ENCODE measurements at places on chromosomes 12 and 14. TPM values are rescaled to one million over a fixed set of nuclear protein-coding genes. Genes with fewer than 3 reads are reported as not detected.

- DNase-seq, result peak; percentile 31
- H3K27ac ChIP-seq, result no peak overlapping the region
- no peak overlapping the region for H3K4me3 ChIP-seq
Observed at GRCh38 chr14:20516921-20517320, 11.6 kb downstream of the RNASE10 start.

- peaks cover 47% of the 10 kb centered on the region for H3K4me1 ChIP-seq
- H3K36me3 ChIP-seq, result peaks cover 16% of the 10 kb centered on the region
- H3K27me3 ChIP-seq, result no peaks in the 10 kb centered on the region
- no peak for DNase-seq
Observed at GRCh38 chr14:69683971-69684370, 72.6 kb downstream of the SUSD6 start.

GRCh38 chr12:23704992-23705943 is 244.2 kb downstream of the SOX5 start:
- peaks cover 62% of the 10 kb centered on the region for H3K27me3 ChIP-seq
- DNase-seq, result no peak
- no peak overlapping the region for H3K27ac ChIP-seq
- no peaks in the 10 kb centered on the region for H3K4me1 ChIP-seq

- H3K27ac ChIP-seq, result no peak overlapping the region
- no peaks in the 10 kb centered on the region for H3K27me3 ChIP-seq
- H3K36me3 ChIP-seq, result peaks cover 7% of the 10 kb centered on the region
- peaks cover 41% of the 10 kb centered on the region for H3K4me1 ChIP-seq
- DNase-seq, result peak; percentile 82
- H3K4me3 ChIP-seq, result no peak overlapping the region
Observed at GRCh38 chr12:116125956-116126566, 151.4 kb downstream of the MED13L start.

POTEG gene
- not detected for total RNA-seq

SMCO2 gene
- 0.37 TPM for total RNA-seq

SSTR1 gene
- 0.29 TPM for total RNA-seq

SPSB2 gene
- total RNA-seq, result 9.2 TPM

All from MCF 10A (cell line).